Stimulated activated CD8-positive, alpha-beta memory T cell treated with anti-CD3 and anti-CD28 coated beads, Interleukin-15, amount 100 ng/mL, for 24 hours (primary cell): ENCODE measurements at places on chromosomes 12 and 14.
A peak's percentile ranks its signal among the peaks of the same experiment; 100 is the strongest.

DNA sequence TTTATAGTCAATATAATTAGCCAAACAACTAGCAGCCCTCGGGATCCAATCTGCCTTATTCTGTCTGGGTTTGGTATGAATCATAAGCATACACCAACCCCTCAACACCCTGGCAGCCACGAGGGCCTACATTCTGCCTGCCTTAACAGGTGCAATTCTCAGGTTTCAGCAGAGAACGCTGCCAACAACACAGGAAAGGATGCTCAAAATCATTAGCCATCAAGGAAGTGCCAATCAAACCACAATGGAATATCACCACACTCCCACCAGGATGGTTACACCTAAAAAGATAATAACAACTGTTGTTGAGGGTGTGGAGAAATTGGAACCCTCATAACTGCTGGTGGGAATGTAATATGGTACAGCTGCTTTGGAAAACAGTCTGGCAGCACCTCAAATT lies 122.8 kb downstream of the TTC7B start:
- DNase-seq, result no peak

- DNase-seq, result no peak
Measured at GRCh38 chr14:27228053-27228452, 630.2 kb upstream of the NOVA1 start.

DNA sequence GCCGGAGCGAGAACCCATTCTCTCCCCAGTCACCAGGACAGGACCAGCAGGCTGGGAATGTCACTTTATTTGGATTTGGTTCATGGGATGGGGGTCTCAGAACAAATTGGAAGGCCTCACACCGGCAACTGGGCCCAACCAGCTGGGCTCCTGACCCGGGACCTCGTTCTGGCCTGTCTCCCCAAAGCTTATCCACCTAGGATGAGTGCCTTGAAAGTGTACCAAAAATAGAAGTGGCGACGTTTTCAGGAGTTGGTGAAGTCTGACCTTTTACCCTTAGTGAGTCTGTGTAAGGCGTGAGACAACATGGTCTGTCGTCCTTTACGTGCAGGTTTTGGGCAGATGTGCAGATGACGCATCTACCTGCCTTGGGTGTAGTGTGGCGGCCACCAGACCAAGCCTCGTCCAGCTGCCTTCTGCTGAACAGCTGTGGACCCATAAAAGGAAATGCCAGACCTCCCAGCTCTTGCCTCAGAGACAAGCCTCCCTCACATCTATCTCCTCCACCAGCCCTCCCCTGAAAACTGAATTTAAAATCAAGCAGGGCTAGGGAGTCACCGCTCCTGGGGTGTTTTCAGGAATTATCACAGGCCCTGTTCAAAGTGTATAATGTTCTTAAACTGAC lies 36.6 kb upstream of the CLMN start:
- DNase-seq, result no peak

GRCh38 chr12:6374786-6375160 lies 590 bp downstream of the SCNN1A start:
- DNase-seq, result no peak

DNA sequence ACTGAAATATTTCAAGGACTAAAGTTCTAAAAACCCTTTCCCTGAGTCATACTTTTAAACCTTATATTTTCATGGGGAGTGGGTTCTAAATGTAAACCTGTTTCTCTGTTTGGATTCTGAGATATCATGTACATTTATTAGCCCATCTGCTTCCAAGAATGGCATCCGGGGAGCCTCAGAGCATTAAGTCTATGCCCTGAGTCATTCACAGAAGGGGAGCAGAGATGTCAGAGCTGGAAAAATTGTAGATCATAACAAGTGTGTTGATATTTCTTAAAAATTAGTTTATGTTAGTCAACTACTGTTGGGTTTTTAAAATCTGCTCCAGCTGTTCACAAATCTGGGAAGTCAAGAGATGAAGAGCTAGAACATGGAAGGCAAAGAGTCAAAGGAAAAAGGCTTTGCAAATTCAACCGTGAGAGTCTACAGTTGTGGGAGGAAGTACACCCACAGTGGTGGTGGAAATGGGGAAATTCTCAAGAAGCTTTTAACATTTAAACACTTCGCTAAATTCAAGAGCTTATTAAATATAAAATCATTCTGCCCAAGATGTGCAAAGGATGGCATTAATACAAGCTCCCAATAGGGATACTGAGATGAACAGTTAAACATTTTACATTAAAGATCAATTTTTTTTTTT lies 70.5 kb upstream of the FLRT2 start:
- no peak for DNase-seq

DNA sequence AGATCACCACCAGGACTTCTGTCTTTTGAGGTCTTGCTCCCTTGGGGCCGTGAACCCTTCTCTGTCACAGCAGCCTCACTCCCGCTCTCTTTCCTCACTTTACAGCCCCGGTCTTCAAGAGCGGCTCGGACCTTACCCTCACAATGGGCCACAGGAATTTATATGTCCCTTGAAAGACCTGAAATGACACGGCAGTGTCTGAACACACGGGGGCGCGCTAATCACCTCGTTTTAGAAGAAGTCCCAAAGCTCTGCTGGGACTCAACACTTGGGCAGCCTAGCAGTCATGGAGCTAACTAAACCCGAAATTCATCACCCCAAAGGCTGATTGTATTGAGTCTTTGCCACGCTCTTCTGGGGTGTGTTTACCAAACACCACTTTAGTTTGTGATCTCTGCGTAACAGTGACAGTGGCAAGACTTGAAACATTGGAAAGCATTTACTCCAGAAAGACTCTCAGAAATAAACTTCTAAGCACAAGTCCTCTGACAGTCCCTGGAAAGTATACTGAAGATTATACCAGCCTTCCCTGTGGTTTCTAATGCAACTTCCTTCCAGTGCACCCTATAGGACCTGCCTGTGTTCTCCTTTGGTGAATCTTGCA lies 29.0 kb downstream of the SERPINA11 start:
- peak; percentile 6 for DNase-seq

GRCh38 chr12:120590741-120591407 lies 9.7 kb upstream of the POP5 start:
- no peak for DNase-seq

GRCh38 chr12:64923536-64923935 lies 99.1 kb downstream of the TBC1D30 start:
- DNase-seq, result no peak

DNA sequence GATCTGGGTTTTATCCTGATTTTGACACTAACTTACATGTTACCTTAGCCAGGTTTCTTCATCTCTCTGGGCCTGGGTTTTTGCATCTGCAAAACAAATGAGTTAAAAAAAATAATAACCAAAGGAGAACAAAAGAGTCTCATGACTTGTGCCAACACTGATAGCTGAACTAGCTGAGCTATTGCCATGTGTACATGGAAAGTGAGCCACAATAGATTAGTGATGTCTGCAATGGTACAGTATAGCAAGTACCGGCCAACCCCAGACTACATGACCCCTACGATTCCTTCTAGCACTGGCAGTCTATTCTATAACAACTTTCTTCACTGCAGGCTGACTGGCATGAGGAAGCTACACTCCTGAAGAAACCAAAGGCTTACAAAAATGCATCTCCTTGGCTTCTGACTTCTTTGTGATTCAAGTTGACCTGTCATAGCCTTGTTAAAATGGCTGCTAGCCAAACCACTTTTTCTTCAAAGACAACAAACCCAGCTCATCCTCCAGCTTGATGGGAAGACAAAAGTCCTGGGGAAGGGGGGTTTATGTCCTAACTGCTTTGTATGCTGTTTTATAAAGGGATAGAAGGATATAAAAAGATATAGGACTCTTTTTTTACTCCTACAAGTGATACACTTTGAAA lies 123.7 kb downstream of the DAD1 start:
- no peak for DNase-seq

GRCh38 chr14:58272588-58273372 lies 25.6 kb upstream of the ARID4A start:
- DNase-seq, result no peak

DNA sequence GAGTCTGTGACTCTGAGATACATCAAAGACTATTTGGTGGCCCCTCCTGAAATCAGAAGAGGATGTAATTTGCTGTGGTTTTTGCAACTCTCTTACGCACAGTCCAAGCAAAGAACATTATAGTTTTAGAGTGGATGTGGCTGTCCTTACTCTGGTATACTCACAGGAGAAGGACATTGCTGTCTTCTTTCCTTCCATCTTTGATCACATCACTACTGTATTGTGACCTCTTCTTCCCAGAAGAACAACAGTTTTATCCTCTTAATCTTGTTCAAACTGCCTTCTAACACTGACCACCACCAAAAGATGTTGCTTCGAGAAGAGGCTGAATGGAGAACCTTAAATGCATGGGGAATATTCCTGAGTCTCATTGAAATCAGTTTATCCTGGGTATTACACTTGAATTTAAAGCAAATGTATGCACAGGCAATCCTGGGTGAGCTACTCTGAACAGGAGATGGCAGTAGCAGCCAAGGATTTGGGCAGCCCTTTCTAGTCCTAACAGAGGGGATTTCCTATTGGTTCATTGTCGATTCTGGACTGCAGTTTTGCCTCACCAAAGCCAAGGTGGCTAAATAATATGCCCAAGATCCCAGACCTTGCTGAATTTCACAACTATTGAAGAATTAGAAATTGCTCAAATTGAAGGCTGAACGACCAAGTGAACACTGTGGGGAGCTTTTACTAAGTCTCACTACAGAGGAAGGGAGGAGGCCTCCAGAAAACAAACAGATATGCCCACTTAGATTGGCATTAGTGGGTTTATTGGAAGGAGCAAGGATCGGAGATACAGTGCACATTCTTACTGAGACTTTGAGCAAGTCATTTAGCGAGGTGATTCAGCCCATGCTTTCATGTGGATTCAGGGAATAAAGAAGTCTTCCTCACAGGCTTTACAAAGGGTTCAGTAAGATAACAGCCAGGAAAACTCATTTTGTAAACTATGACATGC lies 282.8 kb downstream of the PAWR start:
- DNase-seq, result no peak

DNA sequence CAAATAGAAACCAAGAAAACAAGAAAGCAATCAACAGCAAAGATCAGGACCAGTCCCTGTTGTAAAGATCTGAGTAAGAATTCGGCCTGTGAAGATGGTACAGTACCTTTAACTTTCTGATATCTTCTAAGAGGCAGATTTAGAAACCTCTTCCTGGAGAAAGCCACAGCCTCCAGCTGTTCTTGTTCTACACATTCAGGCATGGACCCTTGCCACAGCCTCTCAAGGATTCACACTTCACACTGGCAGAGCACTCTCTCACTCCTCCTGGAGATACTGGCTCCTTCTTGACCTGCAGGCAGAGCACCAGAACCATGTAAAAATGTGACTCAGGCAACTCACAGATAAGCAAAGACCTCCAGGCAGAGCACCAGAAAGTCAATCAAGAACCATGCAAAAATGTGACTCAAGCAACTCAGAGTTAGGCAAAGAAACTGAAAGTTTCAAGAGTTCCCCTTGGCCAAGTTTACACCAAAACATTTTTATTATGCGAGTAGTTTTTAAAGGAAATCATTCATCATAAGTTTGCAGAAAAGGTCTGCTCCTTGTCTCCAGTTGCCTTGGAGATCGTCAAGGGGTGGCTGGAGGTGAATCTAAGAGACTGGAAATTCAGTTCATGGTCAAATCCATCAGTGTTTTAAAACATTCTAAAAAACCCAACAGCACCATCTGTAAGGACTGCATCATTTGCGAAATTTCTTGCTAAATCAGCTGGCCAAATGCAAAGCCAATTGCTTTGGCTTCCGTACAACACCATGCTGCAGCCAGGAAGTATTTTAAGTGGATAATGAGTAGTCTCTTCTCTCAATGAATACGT lies 119.3 kb upstream of the MDM1 start:
- DNase-seq, result no peak

GRCh38 chr12:7160183-7160582 lies 29.3 kb upstream of the PEX5 start:
- no peak for DNase-seq

GRCh38 chr14:61527325-61528100 lies 167.8 kb upstream of the HIF1A start:
- no peak for DNase-seq

DNA sequence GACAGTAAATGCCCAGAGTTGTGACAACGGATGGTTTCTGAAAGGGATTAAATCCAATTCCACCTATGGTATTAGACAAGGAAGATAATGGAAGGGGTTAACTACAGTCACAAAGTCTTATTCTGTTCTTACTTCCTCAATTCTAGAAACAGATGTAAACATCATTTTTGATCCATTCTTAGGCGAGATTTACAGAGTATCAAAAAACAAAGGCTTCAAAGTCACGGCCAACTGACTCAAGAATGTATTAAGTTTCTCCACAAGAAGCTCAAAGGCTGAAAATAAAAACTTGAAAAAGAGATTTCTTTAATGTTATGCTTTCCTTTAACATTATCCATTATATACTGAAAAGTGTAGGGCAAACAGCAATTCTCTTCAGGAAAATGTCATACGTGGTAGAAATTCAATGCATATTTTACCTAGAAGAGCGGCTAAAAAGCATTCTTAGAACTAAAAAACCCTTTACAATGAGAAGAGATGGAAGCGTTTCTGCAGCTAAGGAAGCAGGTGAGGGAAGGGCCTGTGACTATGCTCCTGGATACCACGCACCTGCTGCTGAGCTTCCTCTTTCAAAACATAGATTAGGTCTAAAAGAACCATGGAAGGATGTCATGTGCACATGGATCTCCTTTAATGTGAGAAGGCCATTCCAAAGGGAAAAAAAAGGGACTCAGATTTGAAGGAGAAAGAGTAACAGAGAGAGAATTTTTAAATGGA lies 185.8 kb downstream of the STXBP6 start:
- no peak for DNase-seq

GRCh38 chr12:59408431-59408830 lies 187.4 kb upstream of the SLC16A7 start:
- DNase-seq, result no peak

GRCh38 chr12:52645120-52645761 lies 6.8 kb downstream of the KRT2 start:
- no peak for DNase-seq

GRCh38 chr12:94769047-94769420 lies 118.7 kb upstream of the TMCC3 start:
- DNase-seq, result no peak

GRCh38 chr14:81324011-81324410 lies 76.1 kb downstream of the STON2 start:
- no peak for DNase-seq

DNA sequence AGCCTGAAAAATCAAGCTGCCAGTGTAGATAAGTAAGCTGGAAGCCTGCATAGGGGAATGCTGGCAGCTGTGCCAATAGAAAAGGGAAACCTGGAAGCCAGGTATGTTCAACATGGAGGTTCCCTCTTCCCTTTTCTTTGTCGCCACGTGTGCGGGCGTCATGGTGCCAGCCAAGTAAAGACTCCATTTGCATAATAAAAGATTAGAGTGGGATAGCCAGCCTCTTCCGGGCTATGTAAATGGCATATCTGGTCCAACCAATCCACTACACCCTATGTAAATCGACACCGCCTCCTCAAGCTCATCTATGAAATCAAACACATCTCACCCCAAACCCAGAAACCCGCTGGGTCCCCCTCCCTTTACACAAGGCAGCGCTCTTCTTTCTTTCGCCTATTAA lies 5.6 kb upstream of the ADGRD1 start:
- no peak for DNase-seq

GRCh38 chr12:72989458-72989947 lies 717.3 kb downstream of the TRHDE start:
- no peak for DNase-seq

- DNase-seq, result no peak
Measured at GRCh38 chr14:39704594-39704993, 272.4 kb upstream of the FBXO33 start.
